Breast epithelium (tissue), 4 donors: ENCODE measurements at places on chromosomes 5 and 9. TPM values are rescaled to one million over a fixed set of nuclear protein-coding genes. Genes with fewer than 3 reads are reported as not detected.

GRM6 gene
- not detected for total RNA-seq

ATG10 gene
- total RNA-seq = 5.2 TPM

RASEF gene
- 50.1 TPM for total RNA-seq

CAVIN4 gene
- 0.16 TPM for total RNA-seq

NUTM2G gene
- not detected for total RNA-seq

SELENOP gene
- 509 TPM for total RNA-seq

SMU1 gene
- total RNA-seq = 19.8 TPM

NCS1 gene
- 3.2 TPM for total RNA-seq

TLX3 gene
- total RNA-seq = not detected

ANKRD18B gene
- total RNA-seq = not detected

TRIP13 gene
- total RNA-seq = 2.3 TPM

MEF2C gene
- total RNA-seq = 41.8 TPM

UBE2QL1 gene
- 0.44 TPM for total RNA-seq

HCN1 gene
- total RNA-seq = 0.33 TPM

FSD1L gene
- total RNA-seq = 3.4 TPM

MYOT gene
- total RNA-seq = 11.0 TPM

GBGT1 gene
- total RNA-seq = 15.0 TPM

KCNT1 gene
- total RNA-seq = not detected

RASGEF1C gene
- not detected for total RNA-seq

TICAM2 gene
- total RNA-seq = 0.98 TPM

C9orf78 gene
- 56.7 TPM for total RNA-seq

HRH2 gene
- total RNA-seq = 0.73 TPM

DMRT3 gene
- total RNA-seq = 1.8 TPM

ECM2 gene
- 92.2 TPM for total RNA-seq

CDC25C gene
- total RNA-seq = not detected

GABRB2 gene
- total RNA-seq = 10.7 TPM

PCDHGC5 gene
- total RNA-seq = 3.5 TPM

PCDHGA4 gene
- 5.3 TPM for total RNA-seq

TMC1 gene
- total RNA-seq = under 0.01 TPM

IL4 gene
- total RNA-seq = not detected

PDLIM7 gene
- 17.1 TPM for total RNA-seq

PFN3 gene
- total RNA-seq = not detected
